NCI-H748 treated with DMSO at 0.1 percent for 48 hours (cell line): ENCODE measurements at places on chromosomes 2 and 18.

DNA sequence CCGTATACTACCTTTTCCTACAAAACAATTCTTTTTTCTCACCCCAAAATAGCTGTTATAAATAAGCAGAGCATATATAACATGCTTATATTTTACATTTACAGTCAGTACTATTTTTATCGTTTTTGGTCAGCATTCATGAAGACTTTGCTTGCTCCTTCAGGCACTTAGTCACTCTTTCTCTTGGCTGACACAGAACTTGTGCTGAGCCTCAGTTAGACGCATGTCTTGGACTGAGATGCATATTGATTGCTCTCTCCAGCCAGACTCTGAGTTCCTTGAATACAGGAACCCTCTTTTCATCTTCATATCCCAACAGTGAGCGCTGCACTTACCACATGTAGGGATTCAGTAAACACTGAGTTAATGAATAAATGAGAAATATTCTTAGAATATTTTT, 158.3 kb downstream of the RTN4 start:
- no peak for DNase-seq

DNA sequence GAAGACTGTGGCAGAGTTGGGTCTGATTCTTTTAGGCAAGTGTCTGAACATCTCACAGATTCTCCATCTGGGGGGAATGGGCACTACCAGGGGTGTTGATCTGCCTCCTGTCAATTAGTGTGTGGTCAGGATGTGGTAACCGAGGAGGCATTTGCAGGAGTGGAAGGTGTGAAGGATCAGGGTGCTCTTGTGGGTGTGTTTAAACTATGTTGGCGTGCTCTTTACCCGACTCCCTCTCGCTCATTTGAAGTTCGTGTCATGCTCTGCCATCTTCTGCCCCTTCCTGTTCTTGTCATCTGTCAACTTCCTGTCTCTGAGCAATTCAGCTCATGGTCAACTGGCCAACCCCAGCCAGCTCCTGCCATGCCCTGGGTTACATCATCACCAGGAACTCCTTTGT, 107.9 kb downstream of the RTN4 start:
- no peak for DNase-seq

DNA sequence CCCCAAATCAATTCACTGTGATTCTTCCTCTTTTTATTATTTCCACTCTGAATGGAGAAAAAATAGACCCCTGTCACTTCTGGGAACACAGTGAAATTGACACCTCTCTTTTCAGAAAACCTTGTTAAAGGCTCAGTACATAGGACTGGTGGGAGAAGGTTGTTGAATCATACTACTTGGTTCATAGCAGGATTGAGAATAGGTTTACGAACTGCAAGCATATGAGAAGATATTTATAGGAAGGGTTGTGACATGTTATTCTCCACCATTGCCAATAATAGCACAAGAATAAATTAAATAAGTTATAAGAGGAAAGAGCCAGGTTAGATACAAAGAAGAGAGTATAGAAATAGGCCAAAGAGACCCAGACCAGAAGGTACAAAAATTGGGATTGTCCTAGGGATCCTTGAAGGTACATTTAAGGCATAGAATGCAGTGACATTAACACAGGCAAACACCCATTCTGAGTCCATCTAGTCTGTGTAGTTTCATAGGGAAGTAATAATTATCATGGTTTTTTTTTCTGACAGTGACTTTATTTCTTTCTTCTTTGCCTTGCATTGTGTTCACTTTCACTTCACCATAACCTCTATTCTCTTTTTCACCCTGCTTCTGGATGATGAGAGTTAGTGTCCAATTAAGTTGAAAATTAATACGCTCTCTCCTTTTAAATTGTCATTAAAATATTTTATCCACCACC, 21.8 kb upstream of the SERPINE2 start:
- no peak for DNase-seq

DNA sequence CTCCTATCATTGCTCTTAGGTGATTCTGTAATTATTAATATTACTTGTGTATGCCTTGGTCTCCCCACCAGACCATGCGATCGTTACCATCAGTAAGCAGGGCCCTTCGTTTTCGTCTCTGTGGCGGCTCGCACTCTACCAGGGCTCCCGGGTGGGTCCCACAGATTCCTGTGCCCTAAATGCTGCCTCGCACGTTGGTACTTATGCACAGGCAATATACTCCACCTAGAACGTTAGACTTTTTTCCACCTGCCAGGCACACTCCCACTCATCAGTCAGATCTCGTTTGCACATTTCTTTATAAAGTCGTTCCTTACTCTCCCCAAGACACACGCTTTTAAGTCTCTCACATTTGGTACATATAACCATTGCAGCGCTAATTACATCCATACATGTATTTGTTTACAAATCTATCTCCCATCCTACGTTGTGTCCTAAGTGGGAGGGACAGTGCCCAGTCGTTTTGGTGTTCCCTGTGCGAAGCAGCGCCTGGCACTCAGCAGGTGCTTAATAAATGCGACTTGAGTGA, 901 bp downstream of the FEZ2 start:
- no peak for DNase-seq

DNA sequence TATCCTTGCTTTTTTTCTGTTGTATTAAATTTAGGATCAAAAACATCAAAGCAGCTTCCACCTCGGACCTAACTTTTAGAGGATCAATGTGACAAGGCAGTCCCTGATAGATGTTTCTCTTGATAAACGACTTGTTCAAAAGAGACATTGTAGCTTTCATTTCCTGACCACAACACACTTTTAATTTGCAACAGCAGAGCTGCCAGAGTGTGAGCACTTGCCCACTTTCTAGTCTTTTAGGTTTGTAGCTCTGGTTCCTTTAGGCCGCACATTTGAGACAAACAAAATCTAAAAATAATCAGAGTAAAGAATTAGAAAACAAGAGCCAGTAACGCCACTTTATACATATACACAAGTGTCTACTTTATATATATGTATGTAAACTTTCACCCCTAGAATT, 3.1 kb downstream of the FIGN start:
- peak; percentile 39 for DNase-seq

- DNase-seq: no peak
Observed at GRCh38 chr2:3253913-3254441, 123.6 kb downstream of the EIPR1 start.

DNA sequence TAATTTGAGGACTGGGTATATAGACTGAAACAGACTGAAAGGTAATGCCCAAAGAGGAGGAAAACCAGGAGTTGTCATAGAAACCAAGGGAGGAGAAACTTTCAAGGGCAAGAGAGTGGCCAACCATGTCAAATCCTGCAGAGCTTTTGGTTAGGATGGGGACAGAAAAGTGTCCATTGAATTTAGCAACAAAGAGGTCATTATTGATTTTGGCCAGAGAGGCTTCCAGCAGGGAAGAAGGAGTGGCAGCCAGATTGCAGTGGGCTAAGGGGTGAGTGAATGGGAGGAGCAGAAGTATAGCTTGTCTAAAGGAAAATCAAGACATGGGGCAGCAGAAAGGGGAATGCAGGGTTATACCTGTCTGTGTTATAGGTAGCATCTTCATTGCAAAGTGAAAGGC, 194.0 kb downstream of the CAMKMT start:
- no peak for DNase-seq

GRCh38 chr2:194015751-194016150, 1641.3 kb upstream of the SLC39A10 start:
- DNase-seq: peak; percentile 98

DNA sequence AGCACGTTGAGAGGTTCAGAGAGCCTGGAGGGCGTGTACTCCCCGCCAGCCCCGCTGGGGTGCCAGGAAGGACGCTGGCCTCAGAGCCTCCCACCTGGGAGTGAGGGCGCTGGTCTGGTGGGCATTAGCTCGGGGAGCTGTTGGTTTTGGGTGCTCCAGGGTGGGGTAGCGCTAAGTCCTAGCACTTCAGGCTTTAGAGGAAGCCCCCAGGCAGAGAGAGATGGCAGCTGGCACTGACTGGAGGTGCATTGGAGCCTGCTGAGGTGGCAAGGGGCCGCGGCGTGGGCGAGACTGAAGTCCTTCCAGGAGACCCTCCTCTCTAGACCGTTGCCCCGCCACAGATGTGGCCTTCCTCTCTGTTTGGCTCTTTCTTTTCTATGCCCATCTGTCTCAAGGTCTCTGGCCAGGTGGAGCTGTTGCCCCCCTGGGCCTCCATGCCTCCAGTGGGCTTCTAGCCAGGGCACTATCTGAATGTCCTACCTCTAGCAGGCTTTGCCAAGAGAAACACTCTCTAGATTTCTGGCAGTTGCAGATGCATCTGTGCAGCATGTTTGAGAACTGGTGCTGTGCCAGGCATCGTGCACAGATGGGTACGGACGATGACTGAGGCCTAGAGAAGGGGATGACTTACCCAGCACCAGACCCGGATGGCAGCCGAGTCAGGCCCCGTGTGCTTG, 6.6 kb downstream of the CAPN10 start:
- DNase-seq: no peak

DNA sequence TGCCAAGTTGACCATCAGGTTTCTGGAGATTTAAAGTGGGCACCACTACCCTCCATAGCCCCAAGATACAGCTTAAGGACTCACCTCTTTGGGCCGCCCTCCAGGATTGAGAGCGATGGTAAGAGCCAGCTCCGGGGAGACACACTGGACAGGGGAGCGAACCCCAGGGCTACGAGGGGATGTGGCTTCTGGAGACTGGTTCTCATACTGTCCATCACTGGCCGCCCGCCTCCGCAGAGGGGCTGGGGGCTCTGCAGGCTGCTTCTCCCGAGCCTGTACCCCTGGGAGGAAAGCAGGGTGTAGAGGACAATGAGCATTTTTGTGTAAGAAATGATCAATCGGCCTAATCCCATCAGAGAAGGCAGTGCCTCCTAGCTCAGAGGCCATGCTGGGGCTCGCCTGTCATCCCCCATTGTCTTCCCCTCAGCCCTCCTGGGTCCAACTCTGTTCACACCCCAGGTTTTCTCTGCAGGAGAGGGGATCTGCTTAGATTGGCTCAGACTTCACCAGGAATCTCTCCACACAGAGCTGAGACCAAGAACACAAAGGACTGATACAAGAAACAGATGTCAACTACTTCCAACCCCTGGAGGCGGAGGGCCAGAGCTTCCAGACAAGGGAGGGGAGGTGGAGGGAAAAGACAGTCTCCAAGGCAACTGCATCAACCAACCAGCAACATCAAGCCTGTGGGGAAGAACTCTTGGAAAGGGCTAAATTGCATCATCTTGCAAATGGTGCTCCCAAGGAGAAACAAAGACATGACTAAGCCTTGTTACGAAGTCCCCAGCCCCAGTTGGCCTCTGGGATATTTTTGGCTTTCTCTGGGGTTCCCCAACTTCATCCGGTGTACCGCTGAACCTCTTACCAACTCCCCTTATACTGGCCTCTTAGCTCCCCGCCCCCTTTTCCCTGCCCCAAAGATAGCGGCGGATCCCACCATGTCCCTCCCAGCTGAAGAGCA, 166.6 kb downstream of the TNS1 start:
- DNase-seq: no peak

DNA sequence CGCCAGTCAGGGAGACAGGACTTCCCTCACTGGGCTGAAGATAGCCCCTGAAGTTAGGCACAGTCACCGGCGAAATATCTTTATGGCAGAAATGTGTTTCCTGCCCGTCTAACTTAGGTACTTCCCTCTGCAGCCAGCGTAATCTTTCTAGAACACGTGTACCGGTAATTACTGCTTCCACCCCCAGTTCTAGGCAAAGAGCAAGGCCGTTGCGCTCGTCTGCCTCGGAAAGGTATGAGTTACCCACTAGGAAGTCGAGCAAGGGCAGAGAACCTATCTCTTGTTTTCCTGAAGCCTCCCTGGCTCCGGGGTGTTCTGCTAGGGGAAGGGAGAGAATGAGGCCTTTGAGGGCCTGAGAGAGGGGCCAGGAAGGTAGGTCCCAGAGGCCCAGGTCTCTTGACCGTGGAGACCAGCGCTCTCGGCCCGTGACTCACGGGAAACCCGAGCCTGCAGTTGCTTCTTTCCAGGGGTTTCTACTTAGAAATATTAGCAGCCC, 70.0 kb downstream of the TWSG1 start:
- no peak for DNase-seq

- no peak for DNase-seq
Observed at GRCh38 chr2:24220554-24221291, 45.9 kb downstream of the FAM228A start.

DNA sequence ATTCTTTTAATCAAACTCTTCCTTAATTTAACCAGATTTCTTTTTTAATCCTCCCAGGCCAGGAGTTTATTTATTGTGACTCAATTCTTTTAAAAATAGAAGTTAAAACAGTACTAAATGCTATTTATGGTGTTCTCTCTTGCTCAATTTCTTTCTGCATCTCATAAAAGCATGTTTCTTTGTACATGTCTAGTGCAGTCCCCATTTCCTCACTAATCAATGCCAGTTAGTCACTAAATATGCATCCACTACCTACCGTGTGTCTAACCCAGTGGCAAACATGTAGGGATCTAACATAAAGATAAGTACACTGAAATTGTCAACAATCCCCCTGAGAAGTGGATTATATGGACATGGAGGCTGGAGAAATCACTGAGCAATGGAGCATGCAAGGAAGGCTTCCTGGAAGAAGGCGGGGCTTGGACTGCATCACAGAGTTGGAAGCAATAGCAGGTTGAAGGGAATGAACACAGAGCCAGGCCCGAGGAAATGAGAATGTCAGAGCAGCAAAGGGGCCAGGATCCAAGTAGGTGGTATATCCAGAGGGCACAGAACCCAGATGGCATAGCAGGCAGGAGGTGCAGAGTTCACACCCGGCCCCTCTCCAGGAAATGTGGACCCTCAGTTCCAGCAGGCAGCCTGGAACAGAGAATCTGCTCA, 105.3 kb upstream of the FOSL2 start:
- no peak for DNase-seq

DNA sequence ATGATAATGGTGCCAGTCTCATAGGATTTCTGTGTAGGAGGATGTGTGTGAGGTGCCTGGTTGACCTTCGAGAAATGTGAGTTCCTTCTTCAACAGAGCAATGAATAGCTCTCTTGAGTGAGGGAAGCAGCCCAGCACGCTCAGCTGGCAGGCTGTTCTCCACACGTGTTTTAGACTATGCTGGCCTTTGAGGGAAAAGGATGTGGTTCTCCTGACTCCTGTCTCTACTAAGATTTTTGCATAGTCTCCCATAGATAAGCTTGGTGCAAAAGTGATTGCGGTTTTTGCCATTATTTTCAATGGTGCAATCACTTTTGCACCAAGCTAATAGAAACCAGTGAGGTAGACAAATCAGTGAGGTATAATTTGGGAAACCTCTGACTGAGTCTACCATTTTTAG, 284.1 kb downstream of the SLC4A3 start:
- DNase-seq: no peak

GRCh38 chr2:38806733-38807059, 28.7 kb downstream of the GEMIN6 start:
- DNase-seq: no peak

- no peak for DNase-seq
Observed at GRCh38 chr2:145538661-145539350, 1018.9 kb upstream of the ZEB2 start.

GRCh38 chr2:236738030-236738429, 168.4 kb downstream of the ACKR3 start:
- no peak for DNase-seq

- peak; percentile 31 for DNase-seq
Observed at GRCh38 chr2:44362207-44363015, 664 bp downstream of the CAMKMT start.

GRCh38 chr2:196653843-196654242, 14.3 kb downstream of the CCDC150 start:
- no peak for DNase-seq
